D341Med (cell line): ENCODE measurements at places on chromosomes 2 and 18.
A peak's percentile ranks its signal among the peaks of the same experiment; 100 is the strongest.

DNA sequence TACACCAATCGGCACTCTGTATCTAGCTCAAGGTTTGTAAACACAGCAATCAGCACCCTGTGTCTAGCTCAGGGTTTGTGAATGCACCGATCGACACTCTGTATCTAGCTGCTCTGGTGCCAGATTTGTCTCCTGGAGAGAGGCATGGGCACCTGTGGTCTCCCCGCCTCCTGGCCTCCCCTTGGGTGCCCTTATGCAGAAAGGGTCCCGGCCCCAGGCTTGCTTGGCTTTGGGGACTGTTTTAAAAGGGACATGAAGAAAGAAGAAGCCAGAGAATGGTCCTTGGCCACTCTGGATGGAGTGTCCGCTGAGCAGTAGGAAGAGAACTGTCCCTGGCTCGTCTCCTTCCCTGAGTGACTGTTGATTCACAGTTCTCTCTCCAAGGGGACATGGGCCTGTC, 11.5 kb upstream of the ALPP start:
- no peak for DNase-seq

DNA sequence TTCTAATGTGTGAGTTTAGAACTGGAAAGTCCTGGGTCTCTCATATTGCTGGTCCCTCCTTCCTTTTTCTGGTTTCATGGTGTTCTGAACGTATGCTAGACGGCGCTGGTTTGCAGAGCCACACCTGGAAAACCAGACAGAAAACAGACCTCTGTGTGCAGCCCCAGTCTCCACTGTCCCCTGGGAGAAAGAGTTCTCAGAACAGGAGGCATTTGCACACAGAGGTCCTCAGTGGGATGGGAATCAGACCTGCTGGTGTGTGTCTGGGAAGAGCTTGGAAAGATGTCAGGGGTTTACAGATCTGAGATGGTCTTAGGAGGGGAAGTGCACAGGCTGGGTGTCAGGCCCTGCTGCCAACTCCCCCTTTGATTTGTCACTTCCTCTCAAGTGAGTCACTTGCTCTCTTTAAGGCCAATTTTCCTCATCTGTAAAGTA, 14.9 kb upstream of the MBP start:
- DNase-seq: no peak

- DNase-seq: no peak
Observed at GRCh38 chr2:201779901-201780673, 646 bp downstream of the ALS2 start.

DNA sequence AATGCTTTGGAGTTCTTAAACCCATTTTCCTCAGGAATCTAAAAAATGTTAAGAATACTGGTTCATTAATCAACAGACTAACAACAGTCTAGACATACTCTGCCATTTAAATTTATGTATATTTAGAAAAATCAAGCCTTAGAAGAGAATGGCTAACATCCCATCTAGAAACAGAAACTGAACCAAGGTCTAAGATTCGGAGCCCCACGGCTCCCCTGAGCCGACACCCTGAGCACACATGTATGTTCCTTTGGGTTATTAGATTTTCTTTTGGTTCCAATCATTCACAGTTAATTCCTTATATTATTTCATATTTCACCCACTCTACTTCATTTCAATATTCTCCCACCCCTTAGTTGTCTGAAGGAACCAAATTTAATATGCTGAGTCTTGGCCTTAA, 94.8 kb upstream of the HNRNPA3 start:
- DNase-seq: no peak

DNA sequence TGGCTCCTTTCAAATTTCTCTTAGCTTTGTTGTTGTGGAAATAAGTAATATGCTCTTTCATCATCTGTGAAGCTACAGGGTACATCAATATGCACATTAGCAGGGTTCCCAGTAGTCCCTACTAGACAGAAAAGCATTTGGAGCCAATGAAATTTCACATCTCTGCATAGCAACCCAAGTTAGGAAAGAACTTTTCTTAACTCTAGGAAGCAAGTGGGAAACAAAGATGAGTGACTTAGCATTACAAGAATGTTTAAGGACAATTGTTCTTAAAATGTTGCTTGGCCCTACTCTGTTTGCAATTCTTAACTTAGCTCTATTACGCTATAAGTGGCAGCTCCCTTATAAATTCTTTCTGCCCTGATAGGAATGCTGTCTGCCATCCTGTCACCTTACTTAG, 39.6 kb downstream of the ZEB2 start:
- DNase-seq: no peak

DNA sequence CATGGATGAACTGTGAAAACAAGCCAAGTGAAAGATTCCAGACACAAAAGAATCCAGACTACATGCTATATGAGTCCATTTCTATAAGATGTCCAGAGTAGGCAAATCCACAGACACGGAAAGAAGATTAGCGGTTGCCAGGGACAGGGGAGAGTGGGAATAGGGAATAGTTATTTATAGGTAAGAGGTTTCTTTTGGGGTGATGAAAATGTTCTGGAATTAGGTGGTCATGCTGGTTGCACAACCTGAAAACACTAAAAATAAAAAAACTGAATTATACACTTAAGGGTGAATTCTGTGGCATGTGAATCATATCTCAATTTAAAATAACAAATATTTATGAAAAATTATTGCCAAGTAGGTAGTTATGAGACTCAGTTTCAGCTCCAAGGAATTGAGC, 168.4 kb downstream of the LTBP1 start:
- DNase-seq: no peak

- DNase-seq: no peak
Observed at GRCh38 chr2:69735686-69736085, 6.2 kb upstream of the ANXA4 start.

GRCh38 chr2:238864207-238865014, 16.5 kb downstream of the TWIST2 start:
- no peak for DNase-seq

DNA sequence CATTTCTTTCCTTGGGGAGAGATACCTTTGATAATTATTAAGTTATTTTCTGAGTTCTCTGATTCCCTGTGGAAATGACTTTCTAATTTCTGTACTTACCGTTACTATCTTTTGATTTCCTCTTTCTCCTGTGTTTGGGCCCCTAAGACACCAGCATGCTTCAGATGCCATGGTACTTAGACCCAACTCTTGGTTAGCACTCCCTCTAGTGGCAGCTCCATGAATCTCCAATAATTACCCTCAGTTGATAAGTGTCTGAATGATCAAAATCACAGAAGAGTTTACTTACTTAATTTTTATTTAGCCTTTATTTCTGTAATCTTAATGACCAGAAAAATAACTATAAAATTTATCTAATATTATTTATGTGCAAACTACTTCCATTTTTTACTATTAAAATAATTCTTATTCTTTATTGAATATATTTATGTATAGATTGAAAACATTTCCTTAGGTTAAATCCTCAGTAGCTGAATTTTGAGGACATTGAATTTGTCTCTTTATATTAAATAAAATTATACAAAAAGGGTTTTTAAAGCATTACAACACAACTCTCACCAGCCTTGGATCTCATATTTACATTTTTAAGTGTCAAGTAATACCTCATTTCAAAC, 300.4 kb downstream of the KCNS3 start:
- peak; percentile 43 for DNase-seq

GRCh38 chr2:197500503-197501131, 438 bp downstream of the HSPE1 start:
- no peak for DNase-seq

DNA sequence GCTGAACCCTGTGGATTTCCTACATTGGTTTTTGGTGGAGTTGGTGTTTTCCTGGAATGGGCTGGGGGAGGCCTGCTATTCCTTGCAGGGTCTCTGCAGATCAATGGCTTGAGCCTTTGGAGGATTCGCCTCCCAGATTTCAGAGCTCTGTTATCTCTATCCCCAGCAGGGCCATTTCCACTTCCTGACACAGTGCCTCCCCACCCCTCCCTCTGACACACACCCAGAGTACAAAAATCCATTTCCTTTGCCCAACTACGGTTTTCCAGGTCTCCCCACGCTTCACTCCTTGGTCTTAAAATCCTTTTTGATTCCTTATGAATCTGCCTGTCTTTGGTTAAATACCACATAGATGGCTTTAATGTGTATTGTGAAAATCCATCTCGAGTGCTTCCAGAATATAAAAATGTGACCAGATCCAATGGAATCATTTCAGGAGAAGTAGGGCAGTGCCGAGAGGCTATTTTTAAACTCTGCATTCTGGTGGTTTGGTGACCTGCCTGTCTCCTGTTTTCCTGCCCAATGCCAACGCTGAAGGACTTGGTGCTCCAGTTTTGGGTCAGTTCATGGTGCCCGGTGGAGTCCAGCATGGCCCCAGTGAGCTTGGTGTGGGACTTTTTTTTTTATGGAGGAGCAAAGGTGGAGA, 60.9 kb downstream of the ARL4C start:
- DNase-seq: no peak

GRCh38 chr18:8988260-8988871, 114.1 kb upstream of the NDUFV2 start:
- DNase-seq: peak; percentile 87
